Coronary artery (tissue), 2 donors: ENCODE measurements at places on chromosomes 16 and 17.

GRCh38 chr16:66273644-66274334 is 92.7 kb upstream of the CDH5 start:
- DNase-seq: peak; percentile 57

GRCh38 chr17:72299100-72299499 is 178.3 kb downstream of the SOX9 start:
- no peak for DNase-seq

GRCh38 chr16:9827062-9827752 is 355.0 kb downstream of the GRIN2A start:
- DNase-seq: no peak

DNA sequence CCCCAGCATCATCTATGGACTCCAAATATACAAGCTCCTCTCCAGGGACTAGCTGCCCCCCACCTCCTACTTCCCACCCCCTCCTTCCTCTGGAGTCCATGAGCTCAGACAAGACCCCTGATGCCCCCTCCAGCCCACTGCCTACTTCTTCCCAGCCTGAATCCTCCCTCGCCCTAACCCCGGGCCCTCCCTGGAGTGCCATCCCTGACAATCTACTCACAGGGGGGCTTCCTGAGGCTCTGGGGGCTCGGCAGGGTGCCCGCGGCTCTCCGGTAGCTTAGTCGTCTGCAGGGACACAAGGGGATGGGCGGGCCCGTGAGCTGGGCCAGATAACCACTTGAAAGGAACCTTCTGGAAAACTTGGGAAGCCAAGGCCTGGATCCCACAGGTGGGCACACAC is 15.1 kb downstream of the MPP3 start:
- peak; percentile 63 for DNase-seq

DNA sequence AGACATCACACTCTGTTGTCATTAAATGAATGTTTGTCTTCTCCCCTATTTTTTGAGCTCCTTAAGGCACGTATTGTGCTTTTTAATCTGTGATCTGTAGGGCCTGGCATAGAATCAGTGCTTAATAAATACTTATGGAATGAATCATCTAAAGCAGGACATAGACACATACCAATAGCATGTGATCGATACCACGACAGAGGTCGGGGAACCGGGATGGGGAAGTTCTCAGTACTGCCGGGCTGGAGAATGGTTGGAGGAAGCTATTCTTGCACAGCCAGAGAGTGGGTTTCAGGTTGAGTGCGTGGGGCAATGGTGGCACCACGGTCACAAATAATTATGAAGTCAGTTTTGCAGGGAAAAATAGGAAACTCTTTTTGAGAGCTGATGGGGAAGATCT is 26.8 kb downstream of the NLRP1 start:
- no peak for DNase-seq

DNA sequence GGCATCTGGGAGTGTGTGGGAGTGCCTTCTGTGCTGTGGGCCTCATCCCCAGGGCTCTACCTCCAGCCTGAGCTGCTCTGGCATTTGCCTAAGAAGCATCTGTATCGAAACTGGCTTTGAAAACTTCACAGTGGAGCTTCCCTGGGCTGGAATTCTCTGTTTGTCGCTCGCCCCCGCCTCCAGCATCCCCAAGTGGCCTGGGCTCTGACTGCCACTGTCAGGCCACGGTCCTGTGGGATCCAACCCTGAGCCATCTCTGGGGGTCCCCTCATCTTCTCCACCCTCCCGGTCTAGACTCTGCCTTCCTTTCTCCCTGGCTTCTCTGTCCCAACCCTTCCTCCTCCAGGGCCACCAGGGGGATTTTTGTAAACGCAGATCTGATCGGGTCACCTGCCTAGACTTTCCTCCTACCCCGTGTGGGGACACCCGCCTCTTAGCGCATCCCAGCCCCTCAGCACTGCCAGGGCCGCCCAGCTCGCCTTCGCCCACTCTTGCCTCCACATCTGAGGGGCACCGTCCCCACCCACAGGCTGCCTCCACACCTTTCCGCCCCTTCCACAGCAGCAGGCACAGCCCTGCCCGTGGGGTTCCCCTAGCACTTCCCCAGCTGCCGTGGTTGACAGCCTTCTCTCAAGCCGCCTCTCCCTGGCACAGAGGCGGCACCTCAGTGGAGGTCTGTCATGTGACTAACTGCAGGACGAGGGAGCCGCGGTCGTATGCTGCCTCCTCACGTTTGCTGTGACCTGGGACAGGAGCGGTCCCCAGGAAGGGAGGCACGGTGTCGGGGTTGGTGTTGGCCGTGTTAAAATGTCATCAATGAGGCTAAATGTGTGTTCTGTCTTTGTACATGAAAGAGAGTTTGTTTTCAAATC is 12.0 kb downstream of the TBC1D24 start:
- no peak for DNase-seq
